ENCODE measurements at places on chromosomes 5 and 9.

- peak; percentile 80 for DNase-seq
Observed at GRCh38 chr9:93051680-93052089, 6.8 kb upstream of the SUSD3 start.

- DNase-seq: peak; percentile 10
Observed at GRCh38 chr9:81083854-81084512, 605.4 kb downstream of the TLE1 start.

GRCh38 chr5:67549947-67550346, 353.3 kb upstream of the CD180 start:
- no peak for DNase-seq

DNA sequence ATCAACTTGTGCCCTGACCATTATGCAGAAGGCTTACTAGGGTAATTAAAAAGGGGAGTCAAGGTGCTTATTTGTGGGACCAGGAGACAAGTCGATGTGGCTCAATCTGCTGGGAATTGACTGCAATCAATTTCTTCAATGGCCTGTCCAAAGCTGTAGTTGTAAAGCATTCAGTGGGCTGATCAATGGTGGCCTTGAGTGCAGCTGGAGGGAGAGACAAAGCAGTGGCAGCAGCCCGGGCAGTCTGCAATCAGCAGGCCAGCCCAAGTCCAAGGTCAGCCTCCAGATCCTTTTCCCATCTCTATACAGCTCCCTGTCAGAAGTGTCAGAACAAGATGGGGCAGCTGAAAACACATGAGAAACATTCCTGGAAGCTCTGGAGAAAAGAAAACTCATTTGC, 51.0 kb upstream of the BRINP1 start:
- DNase-seq: no peak

- peak; percentile 91 for DNase-seq
Observed at GRCh38 chr5:72552041-72552557, 44.9 kb upstream of the ZNF366 start.

DNA sequence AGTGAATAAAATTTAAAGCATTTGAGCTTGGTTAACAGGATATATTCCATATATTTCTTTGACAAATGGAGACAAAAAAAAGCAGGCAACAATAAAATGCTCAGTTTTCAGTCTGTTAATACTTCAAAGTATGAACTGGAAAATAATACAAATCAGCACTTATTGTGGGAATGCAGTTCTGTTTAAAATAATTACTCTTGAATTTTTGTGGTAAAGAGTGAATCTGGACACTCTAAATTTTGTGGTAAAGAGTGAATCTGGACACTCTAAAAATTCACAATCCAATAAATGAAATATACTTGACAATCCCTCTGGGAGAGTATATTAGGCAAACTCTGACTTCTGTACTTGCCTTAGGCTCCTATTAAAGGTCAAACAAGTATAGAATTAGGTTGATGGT, 141.9 kb upstream of the RASA1 start:
- DNase-seq: peak; percentile 45

GRCh38 chr9:122781671-122782070, 7.1 kb upstream of the OR5C1 start:
- no peak for DNase-seq

GRCh38 chr5:115439042-115439441, 105.5 kb downstream of the FEM1C start:
- DNase-seq: peak; percentile 89

GRCh38 chr9:114430457-114430856, 42.7 kb upstream of the AKNA start:
- no peak for DNase-seq

DNA sequence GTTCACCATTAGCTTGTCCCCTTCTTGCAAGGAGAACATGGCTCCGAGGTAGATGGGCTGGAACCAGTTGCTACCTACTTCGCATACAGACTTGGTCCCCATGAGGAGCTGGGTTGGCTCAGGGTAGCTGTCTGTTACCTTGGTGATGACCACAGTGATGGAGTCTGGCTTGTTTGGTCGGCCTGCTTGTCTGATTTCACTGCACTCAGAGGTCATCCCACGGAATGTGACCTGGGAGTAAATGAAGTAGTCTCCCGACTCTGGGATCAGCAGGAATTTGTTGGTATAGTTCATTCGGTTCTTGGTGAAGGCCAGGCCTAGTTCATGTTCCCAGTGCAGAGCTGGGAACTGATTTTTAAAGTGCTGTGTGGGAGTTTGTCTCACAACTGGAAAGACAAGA, 15.3 kb downstream of the TNFSF15 start:
- DNase-seq: peak; percentile 33

GRCh38 chr5:159817262-159818029, 98.8 kb upstream of the ADRA1B start:
- DNase-seq: peak; percentile 49

- DNase-seq: peak; percentile 85
Observed at GRCh38 chr5:39427229-39427628, 2.4 kb upstream of the DAB2 start.

- DNase-seq: peak; percentile 43
Observed at GRCh38 chr5:132183723-132184122, 43.9 kb downstream of the P4HA2 start.

- DNase-seq: peak; percentile 79
Observed at GRCh38 chr9:87149799-87150198, 202.5 kb upstream of the GAS1 start.

DNA sequence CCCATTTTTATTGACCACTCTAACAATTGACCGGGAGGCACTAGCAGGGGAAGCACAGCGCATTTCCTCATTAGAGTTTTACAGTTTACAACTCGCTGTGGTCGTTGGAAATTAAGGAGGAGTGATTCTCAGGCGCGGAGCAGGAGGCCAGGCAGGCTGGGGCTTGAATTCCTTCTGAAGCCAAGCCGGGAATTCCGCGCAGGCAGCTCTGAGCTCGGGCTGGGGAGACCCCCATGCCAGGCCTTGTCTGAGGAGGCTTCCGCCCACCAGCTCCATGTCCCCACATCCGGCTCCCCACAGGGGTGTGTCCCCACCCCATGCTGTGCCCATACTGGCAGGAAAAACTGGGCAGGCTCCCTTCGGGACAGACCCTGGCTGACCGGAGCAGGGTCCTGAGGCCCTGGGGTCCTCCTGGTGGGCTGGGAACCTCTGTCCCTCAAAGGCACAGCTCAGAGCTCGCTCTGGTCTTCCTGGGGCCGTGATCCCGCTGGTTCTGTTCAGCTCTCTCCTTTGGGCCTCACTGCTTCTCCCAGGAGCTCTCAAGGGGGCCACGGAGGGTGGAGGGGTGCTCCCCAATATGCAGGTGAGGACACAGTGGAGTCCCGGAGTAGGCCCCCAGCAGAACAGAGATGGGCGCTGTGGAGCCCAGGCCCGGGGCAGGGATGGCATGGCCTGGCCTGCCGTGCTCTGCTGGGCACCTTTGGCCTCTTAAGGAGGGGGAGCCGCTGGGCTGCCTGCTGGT, 1.3 kb upstream of the NRARP start:
- no peak for DNase-seq

DNA sequence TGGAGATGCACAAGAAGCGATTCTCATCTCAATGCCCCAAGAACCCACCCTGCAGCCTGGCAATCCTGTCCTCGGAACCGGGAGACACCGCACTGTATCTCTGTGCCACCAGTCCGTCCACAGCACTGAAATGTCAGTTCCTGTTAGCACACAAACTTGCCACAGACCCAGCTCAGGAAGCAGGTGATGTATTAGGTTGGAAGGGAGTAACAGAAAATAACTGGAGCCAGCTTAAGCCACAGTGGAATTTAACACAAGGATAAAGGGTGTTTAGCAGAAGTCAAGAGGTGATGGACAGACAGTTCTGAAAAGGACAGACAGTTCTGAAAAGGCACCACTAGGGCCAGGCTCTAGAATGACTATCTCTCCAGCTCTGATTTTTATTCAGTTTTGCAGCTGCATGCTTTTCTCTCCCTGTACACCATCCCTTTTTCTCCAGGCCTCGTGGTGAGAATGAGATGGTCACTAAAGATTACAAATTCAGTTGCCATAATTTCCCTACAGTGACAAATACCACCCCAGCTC, 114.4 kb downstream of the ANKRD18B start:
- no peak for DNase-seq

DNA sequence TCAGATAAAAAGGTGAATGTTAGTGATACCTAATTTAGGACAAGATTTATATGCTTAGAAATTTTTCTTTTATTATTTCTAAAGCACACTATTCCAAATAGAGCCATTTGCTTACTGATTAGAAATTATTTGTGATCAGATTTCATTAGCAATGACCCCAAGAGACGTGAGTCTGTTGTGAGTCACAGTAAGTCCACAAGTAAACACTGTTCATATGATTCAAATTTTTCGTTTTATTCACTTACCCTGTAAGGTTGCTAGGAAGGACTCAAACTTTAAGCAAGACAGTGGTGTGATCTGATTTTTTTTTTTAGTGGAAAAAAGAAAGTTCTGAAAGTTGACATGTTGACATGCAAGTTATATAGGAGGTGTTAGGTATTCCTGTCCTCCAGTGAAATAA, 1.2 kb downstream of the CARD6 start:
- DNase-seq: no peak

GRCh38 chr9:95296761-95297160, 20.7 kb downstream of the FANCC start:
- DNase-seq: peak; percentile 14

DNA sequence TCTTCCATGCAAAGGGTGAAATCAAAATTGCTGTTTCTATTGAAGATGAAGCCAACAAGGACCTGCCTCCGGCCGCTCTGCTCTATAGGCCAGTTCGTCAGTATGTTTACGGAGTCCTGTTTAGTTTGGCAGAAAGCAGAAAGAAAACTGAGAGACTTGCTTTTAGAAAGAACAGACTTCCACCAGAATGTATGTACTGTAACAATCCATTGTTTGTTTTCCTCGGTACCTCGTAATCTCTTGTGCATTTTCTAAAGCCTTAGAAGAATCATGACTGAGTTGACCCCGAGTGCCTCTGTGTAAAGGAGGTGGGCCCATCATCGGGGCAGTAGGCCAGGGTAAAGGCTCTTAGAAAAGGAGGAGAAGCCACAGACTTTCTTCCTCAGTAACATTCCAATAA, 44.2 kb upstream of the PHF2 start:
- no peak for DNase-seq

DNA sequence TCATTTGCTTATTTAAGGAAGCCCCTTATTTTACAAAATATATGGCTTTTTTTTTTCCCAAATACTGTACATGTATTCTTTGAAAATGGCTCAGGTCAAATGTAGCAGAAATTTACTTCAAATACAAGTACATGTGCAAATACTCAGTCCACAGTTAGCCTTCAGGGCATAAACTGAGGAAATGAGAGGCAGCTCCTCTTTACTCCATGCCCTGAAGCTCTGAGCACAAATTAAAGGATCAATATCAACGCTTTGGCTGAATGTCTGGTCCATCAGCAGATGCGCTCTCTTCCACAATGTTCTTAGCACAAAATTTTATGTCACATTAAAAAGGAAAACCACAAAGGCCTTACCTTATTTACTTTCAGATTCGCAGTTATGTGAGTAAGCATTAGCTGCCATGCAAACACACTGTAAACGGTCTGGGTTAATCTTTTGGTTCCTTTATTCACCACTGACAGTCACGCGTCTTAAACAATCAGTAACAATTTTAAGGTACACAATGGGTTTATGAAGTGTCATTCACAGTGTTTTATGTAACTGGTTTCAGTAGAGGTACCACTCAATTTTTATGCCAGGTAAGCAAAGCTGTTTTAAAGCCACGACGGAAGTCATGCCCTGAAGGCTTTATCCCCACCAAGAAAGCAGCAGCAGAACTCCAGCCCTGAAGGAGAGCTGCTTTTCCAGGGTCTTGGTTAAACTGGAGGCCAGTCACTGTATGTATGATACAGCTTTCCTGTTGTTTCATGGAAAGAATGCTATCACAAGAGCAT, 103.4 kb downstream of the OTULIN start:
- no peak for DNase-seq

DNA sequence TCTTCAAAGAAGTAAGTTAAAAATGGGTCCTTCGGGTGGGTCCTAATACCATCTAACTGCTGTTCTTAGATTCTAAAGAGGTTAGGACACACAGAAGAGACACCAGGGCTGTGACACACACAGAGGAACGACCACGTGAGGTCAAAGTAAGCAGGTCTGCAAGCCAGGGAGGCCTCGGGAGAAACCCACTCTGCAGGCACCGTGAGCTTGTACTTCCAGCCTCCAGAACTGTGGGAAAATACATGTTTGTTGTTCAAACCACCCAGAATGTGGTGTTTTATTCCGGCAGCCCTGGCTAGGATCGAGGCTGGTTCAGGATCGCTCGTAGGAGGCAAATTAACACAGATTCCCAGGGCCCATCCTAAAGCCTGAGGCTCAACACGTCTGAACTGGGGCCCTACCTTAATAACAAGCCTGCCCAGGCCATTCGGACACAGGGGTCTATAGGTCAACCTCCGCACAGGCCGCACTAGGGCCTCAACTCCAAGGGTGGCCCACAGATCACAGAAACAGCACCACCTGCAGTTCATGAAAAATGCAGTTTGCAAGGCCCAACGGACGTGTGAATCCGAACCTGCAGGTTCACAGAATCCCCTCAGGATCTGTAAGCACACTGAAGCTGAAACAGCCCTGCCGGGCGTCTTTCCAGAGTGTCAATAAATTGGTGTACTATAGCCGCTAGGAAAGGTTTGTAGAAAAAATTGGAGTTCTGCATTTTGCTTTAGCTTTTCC, 7.1 kb downstream of the MED10 start:
- no peak for DNase-seq

DNA sequence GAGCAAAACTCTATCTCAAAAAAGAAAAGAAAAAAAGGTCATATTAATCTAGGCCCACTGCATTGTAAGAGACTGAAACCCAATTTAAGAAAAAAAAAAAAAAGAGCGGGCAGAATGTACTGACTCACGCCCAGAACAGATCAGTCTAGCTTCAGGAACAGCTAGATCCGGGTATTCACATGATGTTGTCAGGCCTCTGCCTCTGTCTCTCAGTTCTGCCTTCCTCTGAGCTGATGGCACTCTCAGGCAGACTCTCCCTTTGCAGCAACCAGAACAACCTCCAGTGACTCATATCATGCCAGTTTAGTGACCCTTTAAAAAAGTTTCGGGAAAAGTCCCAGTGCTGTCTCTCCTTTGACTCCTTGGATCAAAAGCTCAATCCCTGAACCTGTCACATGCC, 53.0 kb downstream of the NEURL1B start:
- DNase-seq: no peak

- DNase-seq: no peak
Observed at GRCh38 chr9:27771803-27772545, 198.7 kb upstream of the C9orf72 start.

Measured in EH (cell line).